ENCODE measurements at places on chromosomes 6 and 20.

DNA sequence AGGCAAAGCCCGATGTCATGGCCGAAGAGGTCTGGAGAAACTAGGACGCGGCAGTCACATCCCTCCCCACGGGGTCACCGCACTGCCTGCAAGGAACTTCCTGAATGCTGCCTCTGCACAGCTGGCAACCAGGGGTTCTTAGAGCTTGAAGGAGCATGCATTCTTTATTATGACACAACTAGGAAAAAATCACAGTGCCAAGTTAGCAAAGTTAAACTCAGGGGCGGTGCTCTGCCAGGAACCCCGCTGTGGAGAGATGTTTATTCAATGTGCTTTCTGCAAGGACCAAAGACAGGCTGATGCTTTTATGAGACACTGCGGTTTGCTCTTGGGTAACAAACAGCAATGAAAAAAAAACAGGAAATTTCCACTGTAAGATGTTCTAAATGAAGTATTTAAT lies 287.3 kb upstream of the FOXQ1 start:
- peak; percentile 95 for DNase-seq

- DNase-seq: no peak
These were observed 112.6 kb downstream of the DCDC2 start for GRCh38 chr6:24245275-24245674.

DNA sequence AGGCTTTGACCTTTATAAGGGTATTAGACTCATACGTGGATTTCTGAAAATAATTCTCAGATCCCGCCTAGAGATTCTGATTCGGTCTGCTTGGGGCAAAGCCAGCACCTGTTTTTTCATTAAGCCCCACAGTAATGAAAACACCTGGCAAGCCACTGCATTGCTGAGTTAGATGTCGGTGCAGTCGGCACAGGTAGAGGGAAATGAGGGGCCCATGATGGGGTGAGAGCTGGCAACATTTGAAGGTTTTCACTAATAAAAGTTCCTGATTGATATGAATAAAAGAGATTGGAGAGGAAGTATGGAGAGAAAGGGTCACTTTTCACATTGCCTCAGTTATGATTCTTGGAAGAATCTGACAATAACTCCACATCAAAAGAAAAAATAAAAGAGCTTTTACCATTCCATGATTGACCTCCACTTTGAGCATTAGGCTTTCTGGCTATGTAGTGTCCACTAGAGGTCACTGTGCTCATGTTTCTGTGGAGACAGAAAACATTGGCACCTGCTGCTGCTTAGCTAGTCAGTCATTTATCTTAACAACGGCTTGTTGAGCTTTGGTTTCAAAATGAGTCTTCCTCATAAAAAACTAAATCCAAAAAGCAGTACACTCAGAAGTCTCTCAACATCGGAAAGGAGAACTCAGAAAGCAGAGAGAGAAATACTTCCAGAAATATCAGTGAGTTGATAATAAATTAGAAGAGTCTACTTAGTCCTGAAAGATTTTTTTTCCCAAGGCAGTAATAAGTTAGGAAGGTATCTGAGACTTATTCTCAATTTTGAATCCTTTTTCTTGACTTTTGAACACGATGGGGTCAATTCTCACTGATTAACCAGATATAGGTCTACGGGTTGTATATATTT lies 53.3 kb upstream of the KLHL31 start:
- DNase-seq: peak; percentile 64

GRCh38 chr6:124986164-124986563 lies 23.9 kb downstream of the RNF217 start:
- DNase-seq: no peak

GRCh38 chr6:113482771-113483170 lies 374.4 kb upstream of the MARCKS start:
- DNase-seq: no peak

DNA sequence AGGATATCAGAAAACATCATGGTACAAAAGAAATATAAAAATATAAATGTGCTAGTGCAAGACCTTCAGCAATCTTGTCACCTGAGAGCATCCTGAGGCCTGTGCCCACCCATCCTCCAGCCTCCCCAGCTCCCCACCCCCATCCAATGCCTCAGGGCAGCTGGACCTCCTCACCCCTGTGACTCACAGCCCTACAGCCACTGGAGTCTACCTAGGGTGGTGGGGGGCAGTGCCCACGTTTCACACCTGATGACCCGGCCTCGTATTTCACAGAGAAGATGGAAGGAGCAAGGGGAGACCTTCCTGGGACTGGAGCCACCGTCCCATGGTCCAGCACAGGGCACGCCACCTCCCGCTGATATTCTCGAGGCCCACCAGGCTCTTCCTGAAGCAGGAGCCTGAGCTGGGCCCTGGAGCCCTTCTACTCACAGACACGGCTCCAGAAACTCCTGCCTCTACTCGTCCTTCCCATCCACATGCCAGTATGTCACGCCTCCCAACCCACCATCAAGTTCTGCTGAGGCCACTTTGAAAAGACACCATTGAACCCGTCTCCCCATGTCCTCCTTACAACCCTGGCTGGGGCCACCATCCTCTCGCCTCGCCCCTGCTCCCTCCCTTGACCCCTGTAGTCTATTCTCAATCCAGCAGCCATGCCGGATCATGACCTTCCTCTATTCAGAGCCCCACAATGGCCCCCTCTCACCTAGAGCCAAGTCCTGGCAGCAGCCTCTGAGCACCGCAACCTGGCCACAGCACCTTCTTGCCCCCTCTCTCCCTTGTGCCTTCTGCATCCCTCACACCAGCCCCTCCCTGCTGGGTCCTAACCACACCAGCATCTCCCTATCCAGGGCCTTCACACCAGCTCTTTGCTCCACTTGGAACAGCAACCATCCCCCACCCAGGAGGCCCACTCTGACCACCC lies 13.3 kb downstream of the APMAP start:
- DNase-seq: no peak

GRCh38 chr6:10305790-10306415 lies 109.0 kb downstream of the TFAP2A start:
- DNase-seq: no peak

- no peak for DNase-seq
These were observed 26.5 kb upstream of the ABT1 start for GRCh38 chr6:26570027-26570809.

- DNase-seq: no peak
These were observed 34.8 kb downstream of the MICA start for GRCh38 chr6:31438222-31438621.

DNA sequence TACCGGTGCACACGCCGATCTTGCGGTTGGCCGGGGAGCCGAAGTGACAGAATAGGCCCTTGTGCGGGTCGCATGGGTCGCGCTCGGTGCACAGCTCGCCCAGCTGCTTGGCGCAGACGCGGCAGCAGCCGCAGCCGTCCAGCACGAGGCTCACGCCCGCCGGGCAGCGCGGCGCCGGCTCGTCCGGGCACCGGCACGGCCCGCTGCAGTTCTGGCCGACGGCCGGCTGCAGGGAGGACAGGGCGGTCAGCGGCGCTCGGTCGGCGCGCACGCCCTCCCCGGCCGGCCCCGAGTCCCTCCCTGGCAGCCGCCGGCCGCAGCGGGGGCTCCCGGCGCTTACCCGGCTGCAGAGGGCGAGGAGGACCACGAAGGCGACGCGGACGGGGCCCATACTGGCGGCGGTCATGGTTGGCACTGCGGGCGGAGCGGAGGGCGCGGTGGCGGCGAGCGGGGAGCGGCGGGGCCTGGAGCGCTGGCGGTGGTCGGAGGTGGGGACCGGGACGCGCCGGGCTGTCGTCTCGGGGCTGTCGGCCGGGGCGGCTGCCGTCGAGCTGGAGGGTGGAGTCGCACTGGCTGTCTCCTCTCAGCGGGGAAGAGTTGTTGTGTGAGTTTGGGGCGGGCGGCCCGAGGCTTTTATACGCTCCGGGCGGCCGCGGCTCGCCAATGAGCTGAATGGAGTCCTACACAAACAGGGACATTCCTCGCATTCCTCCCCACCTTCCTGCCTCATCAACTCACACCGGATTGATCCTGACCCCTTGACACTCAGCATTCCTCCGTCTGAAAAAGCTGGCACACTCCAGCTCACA lies at the start of gene CCN2:
Gene CCN2, minus strand, starts transcription at position 606 of the 809 bp plus-strand sequence. Its CDS starts 200 bp downstream, at position 406.
- DNase-seq: peak; percentile 98

DNA sequence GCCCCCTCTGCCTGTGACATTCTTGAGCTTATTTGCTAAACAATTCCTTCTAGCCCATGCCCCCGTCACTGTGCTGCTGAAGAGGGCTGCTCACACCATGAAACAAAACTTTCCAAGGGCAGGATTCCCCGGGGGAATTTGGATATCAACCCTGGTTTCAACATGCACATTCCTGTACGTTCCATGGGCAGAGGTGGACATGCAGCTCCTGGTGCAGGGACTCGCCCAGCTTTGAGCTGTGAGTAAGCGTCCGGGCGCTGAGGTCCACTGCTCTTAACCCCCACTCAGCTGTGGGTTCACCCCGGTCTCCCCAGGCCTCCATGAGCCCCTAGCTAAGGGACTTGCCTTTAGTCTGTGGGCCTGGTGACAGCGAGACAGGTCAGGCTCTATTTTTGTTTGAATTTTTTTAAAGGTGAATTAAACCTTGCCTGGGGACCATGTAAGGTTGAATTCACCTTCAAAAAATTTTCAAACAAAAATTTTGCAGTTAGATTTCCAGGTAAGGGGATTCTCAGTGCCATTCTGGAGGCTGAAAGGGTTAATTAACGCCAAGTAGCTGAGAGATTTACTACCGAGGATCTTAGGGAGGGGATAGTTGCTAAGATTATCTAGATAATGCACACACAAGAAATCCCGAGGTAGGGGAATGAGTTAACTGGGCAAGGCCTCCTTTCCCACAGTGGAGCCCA lies 70.3 kb upstream of the SLC22A23 start:
- no peak for DNase-seq

DNA sequence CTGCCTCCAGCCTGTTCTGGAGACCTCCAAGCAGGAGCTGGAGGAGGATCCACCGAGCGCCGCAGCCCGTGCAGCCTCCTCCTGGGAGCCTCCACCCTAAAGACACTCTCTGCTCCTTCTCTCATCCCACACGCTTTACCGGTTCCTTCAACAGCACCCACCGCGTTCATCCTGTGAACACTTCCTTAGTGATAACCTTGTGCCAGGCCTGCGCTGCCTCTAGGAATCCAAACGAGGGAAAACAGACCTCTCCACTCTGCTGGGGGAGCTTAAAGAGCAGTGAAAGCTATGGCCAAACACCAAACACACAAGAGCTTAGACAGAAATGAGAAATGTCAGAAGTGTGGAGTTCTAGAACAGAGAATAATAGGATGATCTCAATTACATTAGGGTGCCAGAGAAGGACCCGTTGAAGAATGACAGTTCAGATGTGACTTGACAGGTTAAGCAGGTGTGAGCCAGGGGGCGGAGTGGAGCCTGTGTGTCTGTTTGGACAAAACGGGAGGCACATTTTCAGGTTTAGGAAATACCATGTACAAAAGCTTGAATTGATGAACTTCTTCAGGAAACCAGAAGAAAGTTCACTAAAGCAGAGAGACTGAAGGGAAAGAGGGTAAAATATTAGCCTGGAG lies 28.5 kb upstream of the HLA-DRB5 start:
- no peak for DNase-seq

- DNase-seq: peak; percentile 23
These were observed 2.0 kb downstream of the SMIM29 start for GRCh38 chr6:34246563-34247391.
